Neural progenitor cell (in vitro differentiated cells): ENCODE measurements at places on chromosomes 6 and 20. TPM values are rescaled to one million over a fixed set of nuclear protein-coding genes. Genes with fewer than 3 reads are reported as not detected.

Gene OR12D2
- not detected in 2 replicates for total RNA-seq

DNA sequence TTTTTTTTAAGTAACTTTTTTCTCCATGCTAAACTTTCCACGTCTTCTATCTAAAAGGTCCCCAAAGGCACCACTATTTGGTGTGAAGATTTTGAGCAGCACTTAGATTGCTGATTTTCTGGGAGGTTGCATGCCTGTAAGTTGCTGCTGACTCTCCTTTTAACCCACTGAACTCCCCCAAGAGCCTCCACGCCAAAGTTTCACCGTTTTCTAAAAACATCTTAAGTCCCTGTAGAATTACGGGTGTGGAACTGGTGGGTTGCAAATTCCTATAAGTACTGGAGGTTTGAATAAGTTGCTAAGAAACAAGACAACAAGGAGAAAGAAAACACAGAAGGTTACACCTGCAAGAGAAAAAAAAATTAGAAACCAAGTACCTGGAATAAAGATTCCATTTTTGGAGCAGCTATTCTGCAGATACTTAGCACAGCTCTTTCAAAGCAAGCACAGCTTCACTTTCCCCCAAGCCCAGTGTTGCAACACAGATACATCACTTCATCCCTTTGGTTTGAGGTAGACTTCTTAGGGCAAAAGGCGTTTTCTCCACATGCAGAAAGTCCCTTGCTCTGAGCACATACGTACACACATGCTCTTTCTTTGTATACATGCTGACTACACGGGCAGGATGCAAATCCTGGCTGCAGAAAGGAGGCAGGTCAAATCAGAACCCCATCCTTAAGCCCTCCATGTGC, 5.0 kb downstream of the JAG1 start:
- no peak for DNase-seq

DNA sequence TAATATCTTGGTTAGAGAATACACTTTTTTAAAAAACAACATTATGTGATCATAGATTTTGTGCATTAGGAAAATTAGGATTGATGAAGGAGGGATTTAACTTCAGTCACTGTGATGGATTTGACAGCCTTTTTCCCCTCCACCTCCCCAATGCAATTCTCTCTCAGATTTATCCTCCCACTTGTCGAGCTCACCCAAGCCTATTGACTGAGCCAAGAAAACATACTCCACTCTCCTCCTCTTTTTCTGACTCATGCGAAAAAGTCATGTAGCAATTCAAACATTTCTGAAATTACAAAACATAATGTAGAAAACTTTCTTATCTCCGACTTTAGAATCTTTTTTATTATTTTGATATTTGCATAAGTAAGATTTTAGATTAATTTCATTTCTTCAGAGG, 24.1 kb downstream of the KLHL32 start:
- DNase-seq = no peak

DNA sequence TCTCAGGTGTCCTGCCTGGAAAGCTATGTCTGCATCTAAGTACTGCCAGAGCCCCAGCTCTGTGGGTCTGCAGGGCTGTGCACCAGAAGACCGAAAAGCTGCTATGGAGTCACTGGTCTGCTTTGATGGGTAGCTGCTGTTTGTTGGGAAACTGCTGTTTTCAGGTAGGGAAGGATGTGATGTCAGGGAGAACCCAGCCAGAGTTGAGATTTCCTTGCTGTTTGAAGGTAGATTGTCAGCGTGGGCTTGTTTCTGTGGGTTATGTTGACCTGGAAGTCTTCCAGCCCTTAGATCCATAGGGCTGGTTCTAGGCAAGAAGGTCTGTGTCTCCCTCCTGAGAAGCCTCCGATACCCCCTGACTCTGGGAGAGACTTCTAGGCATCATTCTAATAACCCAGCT, 12.2 kb upstream of the SHLD1 start:
- no peak for DNase-seq

GRCh38 chr6:106145741-106146227, 59.6 kb downstream of the PRDM1 start:
- peak; percentile 27 for DNase-seq

Gene C20orf144
- total RNA-seq = 0.53 TPM in 1 of 2 replicates, not detected in the other

DNA sequence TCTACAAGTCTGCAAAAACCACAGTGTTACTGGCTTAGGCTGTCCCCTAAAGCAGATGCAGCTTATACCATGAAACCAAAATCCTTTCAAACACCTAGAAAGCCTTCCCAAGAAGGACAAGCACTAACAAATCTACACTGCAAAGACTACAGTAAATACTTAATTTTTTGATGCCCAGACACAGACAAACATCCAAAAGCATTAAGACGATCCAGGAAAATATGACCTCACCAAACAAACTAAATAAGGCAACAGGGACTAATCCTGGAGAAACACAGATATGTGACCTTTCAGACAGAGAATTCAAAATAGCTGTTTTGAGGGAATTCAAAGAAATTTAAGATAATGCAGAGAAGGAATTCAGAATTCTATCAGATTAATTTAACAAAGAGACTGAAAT, 423.5 kb downstream of the COL12A1 start:
- no peak for DNase-seq
